ENCODE measurements at places on chromosomes 2 and 18.

- peak; percentile 84 for DNase-seq
Measured at GRCh38 chr2:46866770-46867246, 48.8 kb downstream of the MCFD2 start.

DNA sequence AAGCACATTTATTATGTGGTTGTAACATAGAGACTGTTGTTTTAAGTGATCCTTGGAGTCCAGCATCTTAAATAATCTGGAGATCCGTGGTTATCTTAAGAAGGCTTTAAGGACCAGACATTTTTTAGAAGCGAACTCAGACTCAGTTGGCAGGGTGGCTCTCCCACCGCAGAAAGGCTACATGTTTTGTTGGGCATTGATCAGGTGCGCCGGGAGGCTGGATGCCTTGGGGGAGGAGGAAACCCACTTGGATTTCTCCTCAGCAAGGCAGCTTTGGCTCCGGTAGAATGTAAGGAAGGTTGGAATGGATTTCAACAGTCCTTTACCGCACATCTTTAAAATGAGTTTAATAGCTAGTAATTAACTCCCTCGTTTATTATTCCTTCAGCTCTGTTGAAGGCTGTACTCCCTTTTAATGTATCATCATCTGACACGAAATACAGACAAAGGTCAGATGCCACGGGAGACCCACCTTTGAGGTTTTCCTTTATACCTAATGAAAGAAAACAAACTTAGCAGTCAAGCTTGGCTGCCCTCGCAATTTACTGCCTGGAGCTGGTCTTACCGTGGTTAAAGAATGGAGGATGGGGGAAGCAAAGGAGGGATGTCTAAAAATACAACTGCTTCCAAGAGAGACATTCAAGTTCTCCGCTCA is 1.2 kb downstream of the TMEM200C start:
- DNase-seq = no peak

GRCh38 chr2:30938196-30938595 is 130.9 kb upstream of the CAPN13 start:
- no peak for DNase-seq

- no peak for DNase-seq
Measured at GRCh38 chr18:34866310-34866709, 156.2 kb downstream of the DTNA start.

GRCh38 chr2:110997331-110998045 is 123.2 kb upstream of the BCL2L11 start:
- DNase-seq = no peak
